ENCODE measurements at places on chromosomes 2 and 18.

DNA sequence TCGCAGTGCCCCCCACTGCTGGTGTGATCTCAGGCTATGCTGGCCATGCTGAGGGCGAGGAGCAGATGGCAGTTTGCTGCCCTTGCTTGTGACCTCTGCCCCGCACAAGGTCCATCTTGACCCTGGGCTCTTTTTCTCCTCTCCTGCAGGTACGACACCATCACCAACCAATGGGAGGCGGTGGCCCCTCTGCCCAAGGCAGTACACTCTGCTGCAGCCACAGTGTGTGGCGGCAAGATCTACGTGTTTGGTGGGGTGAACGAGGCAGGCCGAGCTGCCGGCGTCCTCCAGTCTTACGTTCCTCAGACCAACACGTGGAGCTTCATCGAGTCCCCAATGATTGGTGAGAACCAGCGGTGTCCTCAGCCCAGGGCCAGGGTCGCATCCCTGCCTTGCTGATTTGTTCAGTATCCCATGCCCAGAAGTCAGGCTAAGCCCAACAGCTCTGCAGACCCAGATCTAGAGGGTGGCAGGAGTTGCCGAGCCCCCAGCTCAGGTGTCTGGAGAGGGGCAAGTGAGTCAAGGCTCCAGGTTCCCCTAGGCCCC lies 223.8 kb downstream of the ATAD2B start:
- DNase-seq = no peak

DNA sequence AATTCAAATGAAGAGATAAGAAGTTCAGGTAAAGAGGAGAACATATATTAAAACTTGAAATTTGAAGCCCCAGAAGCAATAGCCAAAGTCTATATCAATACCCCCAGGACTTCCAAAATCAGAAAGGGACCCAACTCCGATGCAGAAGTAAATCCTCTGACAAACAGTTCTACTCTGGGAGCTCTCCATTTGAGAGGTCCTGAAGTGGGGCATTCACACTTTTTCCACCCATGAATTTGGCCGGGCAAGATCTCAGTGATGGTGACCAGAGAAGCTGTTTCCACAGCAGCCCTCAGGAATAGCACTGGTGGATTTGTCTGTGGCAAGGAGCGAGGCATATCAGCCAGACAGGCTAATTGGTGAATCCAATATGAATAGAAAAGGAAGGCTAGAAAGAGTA lies 313.6 kb upstream of the MC4R start:
- DNase-seq = no peak

DNA sequence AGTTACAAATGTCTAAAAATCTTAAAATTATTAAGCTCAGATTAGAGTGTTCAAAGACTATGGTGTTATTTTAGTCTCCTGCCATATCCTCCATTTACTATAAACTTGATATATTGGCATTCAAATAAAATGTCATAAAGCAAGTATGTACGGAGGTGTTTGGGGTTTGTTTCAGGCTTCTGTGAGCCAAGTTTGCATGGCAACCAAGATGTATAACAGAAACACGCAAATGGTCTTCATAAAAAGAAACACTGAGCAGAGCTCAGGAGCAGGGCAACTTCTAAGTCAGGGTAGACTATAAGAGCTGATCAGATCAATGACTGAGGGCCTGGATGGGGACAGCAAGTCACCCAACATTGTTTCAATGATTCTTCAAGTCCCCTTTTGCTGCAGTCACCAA lies 20.5 kb upstream of the OSR1 start:
- DNase-seq = no peak

DNA sequence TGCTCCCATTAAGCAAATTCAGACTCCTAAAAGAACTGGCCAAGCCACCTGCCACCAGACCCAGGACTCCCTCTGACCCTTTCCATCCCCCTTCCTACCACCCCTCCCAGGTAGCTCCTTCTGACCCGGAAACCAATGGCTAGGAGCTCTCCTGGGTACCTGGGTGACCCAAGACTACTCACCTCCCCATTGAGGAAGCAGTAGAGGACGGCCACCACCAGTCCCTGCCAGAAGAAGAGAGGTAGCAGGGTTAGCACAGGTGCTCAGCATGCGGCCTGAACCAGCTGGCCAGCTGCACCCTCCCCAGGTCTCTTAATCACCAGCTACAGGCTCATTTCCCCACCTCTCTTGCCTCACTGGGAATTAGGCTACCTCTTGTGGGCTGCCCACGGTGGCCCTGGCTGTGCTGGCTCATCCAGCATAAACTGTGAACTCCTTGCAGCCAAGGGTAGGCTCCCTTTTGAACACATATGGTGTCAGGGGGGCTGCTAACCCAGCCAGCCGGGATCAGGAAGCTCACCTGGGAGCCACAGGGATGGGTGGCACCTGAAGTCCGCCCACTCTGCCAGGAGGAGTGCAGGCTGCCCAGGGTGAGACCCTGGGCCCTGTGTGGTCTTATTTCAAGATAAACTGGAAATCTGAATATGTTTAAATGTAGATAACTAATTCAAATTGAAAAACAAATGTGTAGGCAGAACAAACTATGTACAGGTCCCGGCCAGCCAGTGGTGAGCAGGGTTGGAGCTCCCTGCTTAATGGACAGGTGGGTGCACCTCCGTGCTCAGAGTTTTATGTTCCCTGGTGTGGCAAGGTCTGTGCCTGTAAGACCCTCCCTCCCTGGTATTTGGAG lies 9.9 kb downstream of the TMEM37 start:
- DNase-seq = no peak

DNA sequence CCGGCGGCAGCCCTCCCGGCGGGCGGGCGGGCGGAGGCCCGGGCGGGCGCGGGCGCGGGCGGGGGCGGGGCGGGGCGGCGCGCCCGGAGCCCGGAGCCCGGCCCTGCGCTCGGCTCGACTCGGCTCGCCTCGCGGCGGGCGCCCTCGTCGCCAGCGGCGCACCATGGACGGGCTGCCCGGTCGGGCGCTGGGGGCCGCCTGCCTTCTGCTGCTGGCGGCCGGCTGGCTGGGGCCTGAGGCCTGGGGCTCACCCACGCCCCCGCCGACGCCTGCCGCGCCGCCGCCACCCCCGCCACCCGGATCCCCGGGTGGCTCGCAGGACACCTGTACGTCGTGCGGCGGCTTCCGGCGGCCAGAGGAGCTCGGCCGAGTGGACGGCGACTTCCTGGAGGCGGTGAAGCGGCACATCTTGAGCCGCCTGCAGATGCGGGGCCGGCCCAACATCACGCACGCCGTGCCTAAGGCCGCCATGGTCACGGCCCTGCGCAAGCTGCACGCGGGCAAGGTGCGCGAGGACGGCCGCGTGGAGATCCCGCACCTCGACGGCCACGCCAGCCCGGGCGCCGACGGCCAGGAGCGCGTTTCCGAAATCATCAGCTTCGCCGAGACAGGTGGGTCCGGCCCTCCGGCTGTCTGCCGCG lies at the start of gene INHBB:
Gene INHBB, plus strand, starts transcription at position 111 of the 641 bp plus-strand sequence. Its CDS starts 53 bp downstream, at position 164.
- no peak for DNase-seq

DNA sequence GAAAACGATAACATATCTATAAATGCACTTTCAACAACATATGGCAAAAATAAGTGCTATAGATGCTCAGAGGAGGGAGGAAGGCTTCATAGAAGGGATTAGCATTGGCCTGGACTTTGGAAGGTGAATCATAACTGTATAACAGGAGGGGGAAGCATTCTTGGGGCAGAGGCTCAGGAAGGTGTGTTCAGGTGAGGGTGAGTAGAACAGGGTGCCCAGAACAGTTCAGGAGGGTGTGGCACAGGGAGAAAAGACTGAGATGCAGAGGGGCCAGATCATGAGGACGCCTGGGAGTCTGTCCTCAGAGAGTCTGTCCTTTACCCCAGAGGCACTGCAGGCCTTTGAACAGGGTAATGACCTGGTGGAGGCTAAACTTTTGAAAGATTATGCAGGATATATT lies 29.3 kb upstream of the MEP1B start:
- no peak for DNase-seq

GRCh38 chr18:74652392-74652988 lies 54.8 kb downstream of the ZNF407 start:
- no peak for DNase-seq

DNA sequence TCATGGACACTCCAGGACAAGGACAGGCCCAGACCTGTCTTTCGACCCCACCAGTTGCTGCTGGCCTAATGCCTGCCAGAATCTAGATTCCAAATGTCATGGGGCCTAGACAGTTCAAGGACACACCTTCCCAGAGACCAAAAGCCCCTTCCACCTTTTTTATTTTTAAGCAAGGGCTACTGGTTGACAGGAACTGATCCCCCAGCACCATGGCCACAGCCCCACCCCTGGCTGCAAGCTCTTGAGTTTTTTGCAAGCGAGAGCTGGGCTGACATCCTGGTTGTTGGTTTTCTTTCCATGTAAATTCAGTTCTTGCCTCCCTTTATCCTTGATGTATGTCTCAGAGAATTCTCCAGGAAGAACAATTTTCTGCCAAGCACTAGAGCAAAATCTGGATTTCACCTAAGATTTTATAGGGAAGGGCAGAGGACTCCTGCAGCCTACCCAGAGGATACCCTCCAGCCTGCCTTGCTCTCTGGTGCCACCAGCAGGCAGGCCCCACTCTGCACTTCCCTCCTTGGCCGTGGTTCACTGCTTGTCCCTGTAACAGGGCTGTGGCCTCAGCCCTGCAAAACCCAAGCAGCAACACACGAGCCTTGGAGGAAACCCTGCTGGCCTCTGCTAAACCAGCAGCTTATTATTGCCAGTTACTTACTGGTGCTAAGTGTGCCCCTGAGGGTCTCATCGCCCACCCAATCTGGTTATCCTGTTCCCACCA lies 97.7 kb downstream of the TWIST2 start:
- no peak for DNase-seq

GRCh38 chr2:236985761-236986339 lies 99.8 kb upstream of the COPS8 start:
- no peak for DNase-seq

DNA sequence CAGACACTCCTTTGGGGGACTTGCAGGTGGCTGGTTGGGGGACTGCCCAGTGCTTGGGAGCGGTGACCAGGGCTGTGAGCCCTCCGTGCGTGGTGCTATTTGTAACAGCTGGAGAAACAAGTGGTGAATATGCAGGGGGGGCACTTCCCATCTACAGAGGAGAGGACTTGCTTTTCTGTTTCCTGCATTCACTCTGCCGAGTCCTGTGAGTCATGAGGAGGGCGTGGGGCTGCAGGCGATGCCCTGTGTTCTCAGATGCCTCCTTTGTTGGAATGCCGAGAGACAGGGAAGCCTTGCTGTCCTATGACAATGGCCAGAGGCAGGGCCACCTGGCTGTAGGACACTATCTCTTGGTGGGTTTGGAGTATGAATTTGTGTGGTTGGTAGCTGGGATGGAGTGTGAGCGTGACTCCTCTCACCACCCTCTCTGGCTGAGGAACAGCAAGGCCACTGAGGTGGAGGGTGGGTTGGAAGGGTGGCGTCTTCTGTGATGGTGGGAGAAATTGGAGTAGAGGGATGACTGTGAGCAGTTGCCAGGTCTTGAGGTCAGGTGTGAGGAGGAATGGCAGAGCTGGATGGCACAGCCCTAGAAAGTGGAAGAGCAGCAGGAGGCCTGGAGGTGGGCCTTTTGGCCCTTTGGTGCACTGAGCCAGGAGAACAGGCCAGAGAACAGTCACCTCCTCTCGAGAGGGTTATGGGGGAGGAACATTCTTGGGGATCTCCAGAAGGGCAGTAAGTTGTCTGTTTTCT lies 24.3 kb downstream of the FHOD3 start:
- no peak for DNase-seq

DNA sequence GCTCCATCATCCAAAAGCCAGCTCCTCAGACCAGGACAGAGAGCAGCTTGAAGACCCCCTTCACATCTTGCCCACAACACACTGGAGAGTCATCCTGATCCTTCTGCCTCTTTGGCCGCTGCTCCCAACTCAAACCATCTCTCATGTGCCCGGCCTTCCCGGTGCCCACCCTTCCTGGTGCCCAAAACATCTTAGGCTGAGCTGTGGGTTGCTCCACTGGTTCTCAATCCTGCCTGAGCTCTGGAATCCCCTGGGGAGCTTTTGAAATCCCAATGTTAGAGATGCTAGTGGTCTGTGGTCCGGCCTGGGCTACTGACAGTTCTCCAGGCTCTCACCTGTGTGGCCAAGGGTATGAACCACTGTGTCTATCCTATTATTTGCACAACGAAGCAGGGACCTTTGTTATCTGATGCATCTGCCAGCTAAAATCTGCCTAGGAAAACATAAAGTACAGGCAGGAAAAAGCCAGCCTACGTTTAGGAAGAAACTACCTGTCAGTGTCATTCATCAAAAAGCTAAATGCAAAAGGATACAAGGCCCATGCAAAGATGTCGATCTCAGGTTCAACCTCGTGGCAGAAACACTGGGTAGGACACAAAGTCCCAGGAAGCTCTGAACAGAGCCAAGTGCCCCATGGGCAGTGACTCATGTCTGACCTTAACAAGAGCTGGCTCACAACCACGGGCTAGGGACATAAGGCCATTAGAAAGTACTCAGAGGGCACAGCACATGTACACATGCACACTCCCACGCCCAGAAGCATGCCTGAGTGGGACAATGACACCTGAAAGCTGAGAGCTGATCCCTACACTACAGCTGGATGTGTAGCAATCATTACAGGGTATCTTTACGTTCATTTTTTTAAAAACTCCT lies 30.8 kb downstream of the TBC1D8 start:
- DNase-seq = no peak

DNA sequence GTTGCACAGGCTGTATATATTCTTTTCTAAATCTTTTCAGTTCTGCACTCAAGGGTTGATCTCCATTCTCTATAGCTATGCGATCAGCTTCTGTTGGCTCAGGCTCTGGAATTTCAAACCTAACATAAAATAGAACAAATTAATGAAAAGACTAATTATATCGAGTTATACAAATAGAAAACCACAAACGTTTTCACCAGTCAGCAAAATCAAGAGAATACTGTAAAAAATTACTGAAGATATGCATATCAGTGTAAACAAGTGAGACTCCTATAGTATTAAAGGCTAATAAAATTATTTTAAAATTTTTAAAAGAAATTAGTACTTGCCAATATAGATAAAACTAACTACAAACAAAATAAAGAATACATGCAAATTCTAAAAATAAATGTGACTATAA lies 107.0 kb downstream of the SOS1 start:
- no peak for DNase-seq

DNA sequence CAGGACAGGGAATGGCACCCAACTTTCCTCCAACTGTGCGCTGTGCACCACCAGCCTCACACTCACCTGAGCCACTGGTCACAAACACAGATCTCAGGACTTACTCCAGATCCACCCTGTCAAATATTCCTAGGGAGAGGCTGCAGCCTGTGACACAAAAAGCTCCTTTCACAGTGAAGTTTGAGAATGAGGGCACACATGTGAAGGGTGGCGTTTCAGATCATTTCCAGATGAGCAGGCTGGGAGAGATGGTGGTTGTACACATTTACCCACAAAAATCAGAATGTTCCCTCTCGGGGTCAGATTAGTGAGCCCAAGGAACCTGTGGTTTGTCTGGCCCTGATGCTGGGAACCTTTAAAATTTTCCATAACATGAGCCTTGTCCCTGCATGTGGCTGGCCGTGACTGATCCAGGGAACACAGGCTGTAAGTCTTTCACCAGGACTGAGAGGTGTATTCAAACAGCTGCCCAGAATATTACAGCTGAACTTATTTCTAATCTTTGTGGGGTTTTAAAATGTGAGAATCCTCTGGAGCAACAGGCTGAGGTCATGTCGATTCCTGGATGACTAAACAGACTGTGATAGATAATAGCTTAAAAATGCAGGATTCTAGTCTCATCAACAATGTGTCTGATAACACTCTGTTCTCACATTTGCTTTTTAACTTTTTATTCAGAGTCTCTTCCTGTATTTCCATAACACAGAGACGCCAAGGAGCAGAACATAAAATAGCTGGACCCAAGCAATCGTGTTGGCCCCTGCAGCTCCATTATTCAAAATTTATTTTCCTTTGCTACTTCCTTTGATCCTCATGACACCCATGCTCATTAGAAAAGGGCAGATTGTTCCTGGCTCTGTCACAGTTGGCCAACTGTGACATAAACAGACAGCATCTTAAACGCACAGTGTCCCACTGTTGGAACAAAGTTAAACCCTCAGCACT lies 35.5 kb downstream of the IL1R2 start:
- no peak for DNase-seq

GRCh38 chr2:123916051-123916450 lies 109.0 kb upstream of the CNTNAP5 start:
- no peak for DNase-seq

Data from activated naive CD4-positive, alpha-beta T cell (primary cell).